ENCODE measurements at places on chromosomes 2 and 18.
A peak's percentile ranks its signal among the peaks of the same experiment; 100 is the strongest.

DNA sequence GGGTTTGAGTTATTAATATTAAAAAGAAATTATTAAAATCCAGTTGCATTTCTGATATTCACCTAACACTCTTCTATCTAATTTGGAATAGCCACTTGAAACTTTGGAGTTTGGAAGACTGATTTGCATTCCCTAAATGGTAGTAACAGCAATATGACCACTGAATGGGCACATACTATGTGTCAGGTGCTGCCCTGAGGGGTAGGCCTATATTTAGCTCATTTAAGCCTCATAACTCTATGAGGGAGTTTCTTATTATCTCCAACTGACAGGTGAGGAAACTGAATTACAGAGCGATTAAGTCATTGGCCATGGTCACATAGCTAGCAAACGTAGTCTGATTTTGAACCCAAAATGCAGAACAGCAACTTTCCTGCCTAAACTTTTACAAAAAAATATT is 77.3 kb downstream of the VWA3B start:
- DNase-seq, result no peak

DNA sequence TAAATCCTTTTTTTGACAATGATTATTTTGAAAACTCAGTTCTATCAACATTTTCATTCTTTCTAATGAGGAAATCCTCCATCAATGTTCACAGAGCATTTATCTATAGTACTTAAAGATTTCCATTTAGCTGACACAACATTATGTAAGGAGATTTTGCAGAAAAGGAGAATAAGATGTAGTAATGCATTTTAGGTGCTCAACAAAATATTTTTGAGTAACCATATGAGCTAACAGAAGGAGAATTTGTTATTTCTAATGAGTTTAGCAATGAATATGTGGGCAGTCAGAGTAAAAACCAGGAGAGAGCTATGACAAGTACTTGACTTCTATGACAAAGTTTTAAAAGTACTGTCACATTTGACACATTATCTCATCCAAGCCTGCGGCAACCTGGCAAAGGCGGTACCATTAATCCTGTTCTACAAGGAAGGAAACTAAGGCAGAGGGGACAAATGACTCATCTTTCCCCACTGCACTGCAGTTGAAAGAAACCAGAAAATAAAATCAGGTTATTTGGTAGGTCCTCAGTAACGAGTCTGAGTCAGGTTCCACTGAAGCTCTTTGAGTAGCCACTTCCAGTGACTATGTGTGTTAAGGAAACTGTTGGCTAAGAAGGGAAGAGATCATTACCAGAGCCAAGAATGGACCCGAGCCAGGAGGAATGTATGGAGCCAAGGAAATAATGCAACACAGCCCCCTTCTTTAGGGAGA is 134.1 kb upstream of the ITGB6 start:
- peak; percentile 90 for DNase-seq

DNA sequence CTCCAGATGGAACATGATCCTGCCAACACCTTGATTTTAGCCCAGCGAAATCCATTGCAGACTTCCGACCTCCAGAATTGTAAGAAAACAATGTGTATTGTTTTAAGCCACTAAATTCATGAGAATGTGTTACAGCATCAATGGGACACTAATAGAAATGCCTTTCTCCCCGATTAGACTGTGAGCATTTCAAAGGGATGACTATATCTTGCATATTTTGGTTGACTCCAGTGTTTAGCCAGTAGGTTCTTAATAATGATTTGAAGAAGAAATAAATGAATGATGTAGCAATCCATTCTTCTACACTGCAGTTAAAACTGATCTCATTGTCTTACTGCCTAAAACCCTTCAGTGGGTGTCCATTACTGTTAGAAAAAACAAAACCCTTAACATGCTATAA is 67.4 kb upstream of the ACVR1C start:
- DNase-seq, result peak; percentile 73

DNA sequence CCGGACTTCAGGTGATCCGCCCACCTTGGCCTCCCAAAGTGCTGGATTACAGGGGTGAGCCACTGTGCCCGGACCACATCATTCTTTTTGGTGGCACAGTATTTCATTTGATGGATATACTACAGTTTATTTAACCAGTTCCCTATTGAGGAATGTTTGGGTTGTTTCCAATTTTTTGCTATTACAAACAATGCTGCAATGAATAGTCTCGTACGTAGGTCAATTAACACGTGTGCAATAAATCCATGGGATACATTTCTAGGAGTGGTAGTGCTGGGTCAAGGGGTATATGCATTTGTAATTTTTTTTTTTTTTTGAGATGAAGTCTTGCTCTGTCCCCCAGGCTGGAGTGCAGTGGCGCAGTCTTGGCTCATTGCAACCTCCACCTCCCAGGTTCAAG is 28.4 kb upstream of the XPO1 start:
- DNase-seq, result no peak
